Cerebellar cortex (tissue), 1 donor: ENCODE measurements at places on chromosomes 12 and 14.

GRCh38 chr12:108622921-108623514 is 10.7 kb downstream of the SELPLG start:
- no peak for DNase-seq

- DNase-seq = no peak
These were observed 117.1 kb upstream of the NCOR2 start for GRCh38 chr12:124684496-124684895.

DNA sequence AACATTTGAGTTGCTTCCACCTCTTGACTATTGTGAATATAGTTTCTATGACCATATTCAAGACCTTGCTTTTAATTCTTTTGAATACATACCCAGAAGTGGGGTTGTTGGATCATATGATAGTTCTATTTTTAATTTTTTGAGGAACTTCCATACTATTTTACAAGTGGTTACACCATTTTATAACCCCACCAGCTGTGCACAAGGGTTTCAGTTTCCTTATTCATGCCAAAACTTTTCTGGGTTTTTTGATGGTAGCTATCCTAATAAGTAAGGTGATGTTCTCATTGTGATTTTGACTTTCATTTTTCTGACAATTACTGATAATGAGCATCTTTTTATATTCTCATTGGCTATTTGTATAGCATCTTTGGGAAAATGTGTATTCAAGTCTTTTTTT is 109.4 kb upstream of the GARIN2 start:
- DNase-seq = no peak

- no peak for DNase-seq
These were observed 41.2 kb downstream of the EP400 start for GRCh38 chr12:131990980-131991305.

GRCh38 chr14:92121207-92121669 is 268 bp downstream of the NDUFB1 start:
- DNase-seq = peak; percentile 59

- DNase-seq = no peak
These were observed 355.3 kb upstream of the FKBP4 start for GRCh38 chr12:2439332-2440100.

DNA sequence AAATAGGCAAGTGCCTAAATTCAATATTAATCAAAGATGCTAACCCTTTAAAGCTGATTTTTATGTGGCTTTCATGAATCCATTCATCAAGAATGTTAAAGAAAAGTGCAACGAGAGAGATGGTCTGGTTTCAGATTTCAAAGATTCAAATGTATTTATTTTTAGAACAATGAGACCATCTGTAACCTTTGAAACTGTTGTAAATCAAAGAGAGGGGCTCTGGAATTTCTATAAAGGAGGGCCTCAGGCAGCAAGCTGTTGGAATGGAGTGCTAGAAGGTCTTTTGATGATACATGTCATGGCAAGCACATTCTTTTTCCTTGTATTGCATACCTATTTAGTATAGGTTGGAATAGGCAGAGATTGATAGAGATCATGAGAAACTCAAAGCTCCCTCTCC is 433.0 kb downstream of the LRIG3 start:
- DNase-seq = no peak

- DNase-seq = no peak
These were observed 6.0 kb downstream of the FOXG1 start for GRCh38 chr14:28772613-28773012.

DNA sequence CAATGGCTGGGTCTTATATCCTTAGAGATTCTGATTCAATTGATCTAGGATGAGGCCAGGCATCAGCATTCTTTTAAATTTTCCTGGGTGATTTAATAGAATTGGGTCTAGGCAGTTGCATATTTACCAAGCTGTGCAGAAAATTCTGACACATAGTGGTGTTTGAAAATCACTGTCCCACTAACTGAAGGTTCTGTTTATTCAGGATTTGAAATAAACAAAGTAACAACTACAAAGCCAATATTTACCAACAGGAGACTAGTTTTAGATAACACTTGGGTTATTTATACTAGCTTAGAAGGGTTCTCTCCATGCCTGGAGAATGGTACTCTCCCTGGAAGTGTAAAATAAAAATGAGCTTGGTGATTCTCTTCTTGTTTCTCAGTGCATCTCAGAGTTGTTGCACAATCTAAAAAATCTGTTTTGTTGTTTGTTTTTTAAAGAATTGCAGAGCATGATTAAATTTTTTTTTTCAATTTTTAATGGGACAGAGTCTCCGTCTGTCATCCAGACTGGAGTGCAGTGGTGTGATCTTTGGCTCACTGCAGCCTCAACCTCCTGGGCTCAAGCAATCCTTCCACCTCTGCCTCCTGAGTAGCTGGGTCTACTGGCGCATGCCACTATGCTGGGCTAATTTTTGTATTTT is 16.9 kb downstream of the BEST3 start:
- DNase-seq = no peak

DNA sequence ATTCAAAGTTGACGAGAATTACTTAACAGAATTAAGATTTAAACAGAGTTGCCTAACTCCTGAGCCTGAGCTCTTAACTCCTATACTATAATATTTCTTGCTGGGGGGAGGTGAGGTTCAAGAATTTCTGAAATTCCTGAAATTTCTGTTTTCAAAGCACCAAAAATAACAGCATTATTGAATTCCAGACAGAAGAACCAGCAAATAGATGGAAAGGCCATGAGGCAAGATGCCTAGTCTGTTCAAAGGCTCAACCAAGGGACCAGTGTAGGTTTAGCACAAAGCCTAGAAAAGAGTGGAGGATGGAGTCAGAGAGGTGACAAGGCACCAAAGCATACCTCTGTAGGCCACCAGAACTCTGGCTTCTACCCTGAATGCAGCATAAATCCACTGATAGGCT is 76.4 kb downstream of the PPP1R12A start:
- DNase-seq = no peak

GRCh38 chr14:72714094-72714493 is 179.8 kb downstream of the DPF3 start:
- DNase-seq = no peak

GRCh38 chr12:93621986-93622385 is 49.5 kb downstream of the SOCS2 start:
- no peak for DNase-seq

DNA sequence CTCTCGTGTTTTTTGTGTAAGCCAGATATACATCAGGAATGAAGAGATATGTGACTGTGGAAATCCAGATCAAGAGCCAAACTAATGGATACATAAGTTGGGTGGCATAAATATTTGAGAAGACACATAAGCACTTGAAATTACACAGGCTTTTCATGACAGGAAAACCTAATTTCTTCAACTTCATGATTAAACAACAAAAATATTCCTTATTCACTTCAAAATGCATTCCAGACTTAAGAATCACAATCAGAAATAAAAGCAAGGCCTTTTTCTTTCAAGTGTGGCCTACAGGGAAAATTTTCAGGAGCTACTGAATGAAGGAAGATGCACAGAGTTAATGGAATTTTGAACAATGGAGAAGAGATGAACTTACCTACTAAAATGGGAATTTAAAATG is 515.6 kb downstream of the FOXG1 start:
- DNase-seq = no peak

GRCh38 chr14:63564318-63564717 is 21.1 kb upstream of the PPP2R5E start:
- DNase-seq = no peak

DNA sequence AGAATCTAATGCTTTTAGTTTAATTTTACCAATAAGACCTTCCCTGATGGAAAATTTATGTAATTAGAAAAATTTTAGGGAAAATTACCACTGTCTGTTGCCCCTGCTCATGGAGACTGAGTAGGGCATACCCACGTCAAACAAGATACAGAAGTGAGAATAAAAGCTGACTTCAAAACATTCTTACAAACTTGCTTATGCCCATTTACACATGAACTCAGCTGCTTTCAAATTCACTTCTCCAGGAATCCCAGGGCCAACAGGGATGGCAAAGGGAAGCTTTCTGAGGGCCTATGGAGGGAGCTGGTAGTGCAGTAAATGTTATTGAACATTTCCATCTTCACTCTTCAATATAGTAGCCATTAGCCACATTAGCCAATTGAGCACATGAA is 4.8 kb upstream of the NINJ2 start:
- no peak for DNase-seq

- no peak for DNase-seq
These were observed 30.2 kb downstream of the ACTN1 start for GRCh38 chr14:68948686-68949600.

GRCh38 chr12:3976351-3976938 is 103.2 kb upstream of the PARP11 start:
- DNase-seq = no peak

GRCh38 chr12:65885312-65885711 is 61.0 kb downstream of the HMGA2 start:
- no peak for DNase-seq

- DNase-seq = no peak
These were observed 74.8 kb downstream of the PAPOLA start for GRCh38 chr14:96576937-96577336.

DNA sequence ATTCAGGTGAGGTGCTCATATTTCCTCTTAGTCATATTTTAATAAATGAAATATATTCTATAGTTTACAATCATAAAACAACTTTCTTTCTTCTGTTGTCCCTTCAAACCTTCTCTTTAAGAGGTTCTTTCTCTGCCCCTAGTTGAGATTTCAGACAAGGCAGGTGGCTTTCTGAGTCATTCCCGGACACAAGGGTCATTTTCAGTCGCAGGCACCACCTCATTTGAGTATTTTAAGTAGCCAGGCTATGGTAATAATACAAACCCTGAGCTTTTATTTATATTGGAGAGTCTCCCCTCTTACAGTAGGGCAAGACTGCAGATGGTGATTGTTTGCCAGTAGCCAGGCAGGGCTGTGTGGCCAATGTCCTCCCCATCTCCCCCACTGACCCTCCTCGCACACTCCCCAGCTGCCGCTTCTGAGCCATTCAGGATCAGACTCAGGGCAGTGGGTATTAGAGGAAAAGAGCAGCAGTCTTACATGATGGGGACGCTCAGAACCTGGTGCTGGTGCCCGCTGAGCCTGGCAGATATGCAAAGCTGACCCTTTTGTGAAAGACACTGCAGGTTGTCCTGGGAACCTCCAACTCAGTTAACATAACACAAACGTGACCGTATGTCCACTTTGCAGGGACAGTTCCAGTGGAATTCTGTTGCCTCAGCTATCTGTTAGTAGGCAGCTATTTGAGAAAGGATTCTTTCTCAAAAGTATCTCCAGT is 101.1 kb upstream of the BCL2L14 start:
- no peak for DNase-seq

GRCh38 chr12:106042037-106042436 is 96.7 kb downstream of the NUAK1 start:
- DNase-seq = no peak

GRCh38 chr12:7411343-7411742 is 32.6 kb downstream of the CD163L1 start:
- no peak for DNase-seq

DNA sequence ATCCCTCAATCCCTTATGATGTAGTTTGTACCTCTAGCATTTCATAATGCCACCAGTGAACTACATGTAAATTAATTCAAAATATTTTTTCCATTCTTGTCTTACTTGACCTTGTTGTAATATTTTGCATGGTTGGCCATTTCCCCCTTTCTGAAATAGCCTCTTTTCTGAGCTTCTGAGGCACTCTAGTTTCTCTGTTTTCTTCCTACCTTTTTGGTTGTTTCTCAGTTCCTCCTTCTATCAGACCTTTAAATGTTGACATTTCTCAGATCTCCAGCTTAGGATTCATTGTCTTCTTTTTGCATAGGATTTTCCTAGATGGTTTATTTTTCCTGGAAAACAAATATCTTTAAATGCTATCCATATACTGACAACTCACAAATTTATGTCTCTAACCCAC is 9.8 kb upstream of the RMST start:
- DNase-seq = no peak

GRCh38 chr14:99186956-99187690 is 84.9 kb downstream of the BCL11B start:
- no peak for DNase-seq

DNA sequence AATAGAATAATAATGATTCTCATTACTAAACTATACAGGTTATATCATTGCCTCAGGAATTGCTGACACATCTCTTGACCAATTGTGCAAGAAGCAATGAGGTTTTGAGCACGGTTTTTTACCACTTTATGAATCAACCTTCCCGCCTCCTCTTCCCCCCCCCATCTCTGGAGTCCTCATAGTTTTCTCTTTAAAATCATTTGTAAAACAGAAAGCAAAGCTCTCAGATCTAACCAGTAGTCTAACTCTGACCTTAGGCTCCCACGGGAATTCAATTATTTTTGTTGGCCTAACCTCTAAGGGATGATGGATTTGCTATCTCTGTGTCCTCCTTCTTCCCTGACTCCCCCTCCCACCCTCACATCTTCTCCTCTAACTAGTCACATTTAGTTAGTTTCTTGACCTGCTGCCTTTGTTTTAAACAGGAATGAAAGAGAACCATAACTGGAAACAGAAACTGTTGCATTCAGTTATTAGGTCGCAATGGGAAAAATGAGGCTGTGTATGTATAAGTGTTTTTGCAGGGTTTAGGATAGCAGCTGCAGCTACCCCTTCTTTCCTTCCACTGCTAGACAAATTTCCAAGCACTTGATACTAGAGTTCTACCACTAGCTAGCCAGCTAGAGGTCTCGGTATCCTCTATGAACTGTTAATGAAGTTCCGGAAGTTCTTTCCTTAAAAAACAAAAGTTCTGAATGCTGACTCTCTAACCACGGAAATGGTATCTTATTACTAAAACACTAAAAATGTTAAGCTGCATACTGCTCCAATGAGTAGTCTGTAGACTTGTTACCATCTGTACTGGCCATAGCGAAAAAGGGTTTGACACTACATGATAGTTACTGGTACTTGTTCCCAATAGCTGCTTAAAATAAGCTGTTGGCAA is 65.4 kb downstream of the TAOK3 start:
- DNase-seq = no peak

- DNase-seq = no peak
These were observed 71.9 kb downstream of the TUNAR start for GRCh38 chr14:95948558-95948981.

DNA sequence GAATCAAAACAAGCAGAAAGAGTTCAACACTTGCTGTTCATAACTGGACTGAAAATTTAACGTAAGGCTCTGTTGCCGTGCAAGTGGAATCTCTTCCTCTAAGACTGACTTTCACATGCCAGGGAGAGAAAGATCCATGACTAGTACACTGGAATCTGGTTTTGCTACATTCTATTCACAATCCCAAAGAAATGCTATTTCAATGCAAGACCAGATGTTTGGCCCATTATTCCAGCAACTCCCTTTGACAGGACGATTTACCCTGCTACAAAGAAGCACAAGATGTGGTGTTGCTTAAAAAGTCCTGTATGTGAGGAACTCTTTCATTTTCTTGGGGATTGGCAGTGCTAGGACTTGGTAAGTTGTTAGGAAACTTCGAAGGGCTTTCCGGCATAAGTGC is 17.4 kb downstream of the RFC5 start:
- DNase-seq = no peak
